D721Med (cell line): ENCODE measurements at places on chromosomes 5 and 9.

GRCh38 chr9:125258832-125259534 lies 2.6 kb upstream of the GAPVD1 start:
- no peak for DNase-seq

DNA sequence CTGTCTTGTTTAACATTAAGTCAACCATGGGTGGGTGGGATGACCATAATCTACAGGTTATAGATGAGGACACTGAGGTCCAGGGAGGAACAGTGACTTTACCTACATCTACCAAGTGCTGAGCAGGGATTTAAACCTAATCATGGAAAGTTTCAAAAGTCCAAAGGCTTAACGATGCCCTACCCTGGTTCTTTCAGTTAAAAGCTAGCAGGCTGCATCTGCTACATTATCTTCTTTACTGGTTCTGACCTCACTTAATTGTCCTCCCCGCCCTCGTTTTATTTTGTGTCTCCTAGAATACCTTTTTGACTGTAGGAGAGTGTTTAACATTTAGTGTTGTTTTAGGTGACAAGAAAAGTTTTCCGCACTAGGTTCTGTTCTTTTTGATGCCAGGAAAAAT lies 735.2 kb downstream of the TLR4 start:
- DNase-seq = no peak

DNA sequence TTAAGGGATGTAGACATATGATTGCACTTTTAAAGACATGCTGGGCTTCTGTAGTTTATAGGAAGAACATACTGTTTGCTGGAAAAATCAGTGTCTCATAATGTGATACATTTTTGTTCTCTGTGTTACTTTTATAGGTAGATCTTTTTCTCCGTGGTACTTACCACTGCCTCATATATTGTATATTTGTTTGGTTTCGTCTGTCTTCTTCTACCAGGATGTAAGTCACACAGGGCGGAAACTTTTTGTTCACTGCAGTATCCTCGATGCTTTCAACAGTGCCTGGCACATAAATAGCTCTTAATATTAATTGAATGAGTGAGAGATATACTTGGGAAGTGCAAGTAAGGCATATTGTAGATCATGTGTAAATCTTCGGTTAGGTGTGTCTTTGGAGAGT lies 135.4 kb downstream of the GDNF start:
- no peak for DNase-seq

DNA sequence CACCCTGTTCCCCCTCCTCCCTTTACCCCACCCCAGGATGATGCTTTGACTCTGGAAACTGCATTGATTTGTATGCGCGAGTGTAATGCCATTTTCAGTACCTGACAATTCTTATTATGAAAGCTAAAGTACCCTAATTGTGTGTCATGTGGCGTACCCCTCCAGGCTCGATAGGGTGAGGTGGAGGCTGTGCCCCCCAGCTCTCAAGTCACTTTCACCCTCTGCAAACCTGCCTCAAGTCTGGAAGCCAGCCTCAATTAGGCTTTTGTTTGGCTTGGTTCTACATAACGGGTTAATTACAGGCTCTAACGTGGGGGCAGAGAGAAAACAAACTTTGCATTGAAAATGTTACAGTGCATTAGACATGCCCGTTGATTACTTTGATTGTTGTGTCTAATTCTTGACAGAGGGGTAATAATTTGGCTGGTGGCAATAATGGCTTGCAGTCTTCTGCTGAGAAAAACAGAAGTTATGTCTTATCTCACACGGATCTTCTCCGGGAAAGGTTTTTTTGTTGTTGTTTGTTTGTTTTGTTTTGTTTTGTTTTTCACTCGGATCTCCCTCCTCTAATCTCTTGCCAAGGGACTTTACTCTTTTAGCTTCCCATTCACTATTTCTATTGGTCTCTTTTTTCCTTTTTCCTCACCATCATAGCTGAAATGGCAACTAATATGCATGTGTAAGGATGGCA lies 12.6 kb downstream of the ISL1 start:
- DNase-seq = no peak

- no peak for DNase-seq
Measured at GRCh38 chr5:141359790-141360426, at the start of gene PCDHGB2. TSS of gene PCDHGB2 (plus strand) at chr5:141359994. CDS start at chr5:141360136, 142 bp downstream.

- no peak for DNase-seq
Measured at GRCh38 chr9:72657023-72657422, 135.6 kb downstream of the TMC1 start.

DNA sequence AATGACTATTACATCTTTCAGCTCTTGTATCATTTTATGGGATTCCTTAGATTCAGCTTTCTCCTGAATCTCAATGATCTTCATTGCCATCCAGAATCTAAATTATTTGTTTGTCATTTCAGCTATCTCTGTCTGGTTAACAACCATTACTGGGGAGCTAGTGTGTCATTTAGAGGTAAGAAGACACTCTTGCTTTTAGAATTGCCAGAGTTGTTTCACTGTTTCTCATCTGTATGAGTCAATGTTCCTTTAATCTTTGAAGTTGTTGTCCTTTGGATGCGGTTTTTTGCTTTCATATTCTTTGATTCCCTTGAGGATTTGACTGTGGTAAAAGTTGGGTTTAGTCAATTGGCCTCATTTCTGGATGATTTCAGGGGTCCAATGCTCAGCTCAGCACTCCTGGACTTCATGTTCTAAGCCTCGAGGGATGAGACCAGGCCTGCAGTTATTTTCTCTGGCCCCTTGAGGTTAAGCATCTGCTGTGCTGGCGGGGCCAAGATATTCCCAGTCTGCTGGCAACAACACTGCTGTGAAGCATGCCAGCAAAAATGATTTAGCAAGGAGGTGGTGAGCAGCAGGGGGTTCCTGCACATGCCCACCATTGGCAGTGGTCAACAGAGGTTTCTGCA lies 102.4 kb upstream of the PCSK5 start:
- no peak for DNase-seq

GRCh38 chr5:115842089-115842935 lies 577 bp downstream of the AP3S1 start:
- DNase-seq = no peak

GRCh38 chr5:171261361-171261760 lies 47.7 kb upstream of the TLX3 start:
- DNase-seq = no peak

GRCh38 chr5:83718195-83718825 lies 2.3 kb downstream of the HAPLN1 start:
- DNase-seq = peak; percentile 32

- DNase-seq = no peak
Measured at GRCh38 chr9:137968235-137968634, 90.7 kb downstream of the CACNA1B start.

DNA sequence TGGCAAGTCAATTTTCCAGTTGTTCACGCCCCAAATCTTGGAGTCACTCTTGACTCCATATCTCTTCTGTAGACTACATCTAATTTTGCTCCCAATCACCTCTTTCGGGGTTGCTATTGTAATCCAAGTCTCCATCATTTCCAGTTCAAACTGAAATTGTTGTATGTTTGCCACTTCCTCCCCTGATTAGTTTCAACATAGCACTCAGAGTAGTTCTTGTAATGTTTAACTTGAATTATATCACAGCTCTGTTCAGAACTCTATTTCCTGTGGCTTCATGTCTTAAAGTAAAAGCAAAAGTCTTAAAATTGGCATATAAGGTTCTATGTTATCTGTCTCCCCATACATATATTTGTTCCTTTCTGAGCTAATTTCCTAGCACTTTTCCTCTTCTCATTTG lies 348.5 kb upstream of the RIOK2 start:
- no peak for DNase-seq

GRCh38 chr5:85049020-85049419 lies 664.3 kb upstream of the EDIL3 start:
- no peak for DNase-seq

- DNase-seq = no peak
Measured at GRCh38 chr5:5932824-5933223, 445.5 kb downstream of the MED10 start.

GRCh38 chr5:146426853-146427618 lies 20.1 kb upstream of the TCERG1 start:
- DNase-seq = no peak

GRCh38 chr5:131536211-131536826 lies 98.7 kb downstream of the RAPGEF6 start:
- DNase-seq = no peak

- DNase-seq = no peak
Measured at GRCh38 chr9:129834489-129835127, 467 bp downstream of the C9orf78 start.

GRCh38 chr9:130200038-130200849 lies 28.0 kb downstream of the NCS1 start:
- DNase-seq = no peak
